ENCODE measurements at places on chromosomes 7 and 10.

DNA sequence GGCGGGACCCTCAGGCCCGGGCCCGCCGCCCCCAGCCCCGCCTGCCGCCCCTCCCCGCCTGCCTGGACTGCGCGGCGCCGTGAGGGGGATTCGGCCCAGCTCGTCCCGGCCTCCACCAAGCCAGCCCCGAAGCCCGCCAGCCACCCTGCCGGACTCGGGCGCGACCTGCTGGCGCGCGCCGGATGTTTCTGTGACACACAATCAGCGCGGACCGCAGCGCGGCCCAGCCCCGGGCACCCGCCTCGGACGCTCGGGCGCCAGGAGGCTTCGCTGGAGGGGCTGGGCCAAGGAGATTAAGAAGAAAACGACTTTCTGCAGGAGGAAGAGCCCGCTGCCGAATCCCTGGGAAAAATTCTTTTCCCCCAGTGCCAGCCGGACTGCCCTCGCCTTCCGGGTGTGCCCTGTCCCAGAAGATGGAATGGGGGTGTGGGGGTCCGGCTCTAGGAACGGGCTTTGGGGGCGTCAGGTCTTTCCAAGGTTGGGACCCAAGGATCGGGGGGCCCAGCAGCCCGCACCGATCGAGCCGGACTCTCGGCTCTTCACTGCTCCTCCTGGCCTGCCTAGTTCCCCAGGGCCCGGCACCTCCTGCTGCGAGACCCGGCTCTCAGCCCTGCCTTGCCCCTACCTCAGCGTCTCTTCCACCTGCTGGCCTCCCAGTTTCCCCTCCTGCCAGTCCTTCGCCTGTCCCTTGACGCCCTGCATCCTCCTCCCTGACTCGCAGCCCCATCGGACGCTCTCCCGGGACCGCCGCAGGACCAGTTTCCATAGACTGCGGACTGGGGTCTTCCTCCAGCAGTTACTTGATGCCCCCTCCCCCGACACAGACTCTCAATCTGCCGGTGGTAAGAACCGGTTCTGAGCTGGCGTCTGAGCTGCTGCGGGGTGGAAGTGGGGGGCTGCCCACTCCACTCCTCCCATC lies 82.7 kb downstream of the PAX2 start:
- DNase-seq, result peak; percentile 7

GRCh38 chr7:101398396-101399289 lies 36.0 kb downstream of the COL26A1 start:
- DNase-seq, result no peak

GRCh38 chr10:35412003-35412723 lies 75.9 kb downstream of the CCNY start:
- DNase-seq, result no peak

DNA sequence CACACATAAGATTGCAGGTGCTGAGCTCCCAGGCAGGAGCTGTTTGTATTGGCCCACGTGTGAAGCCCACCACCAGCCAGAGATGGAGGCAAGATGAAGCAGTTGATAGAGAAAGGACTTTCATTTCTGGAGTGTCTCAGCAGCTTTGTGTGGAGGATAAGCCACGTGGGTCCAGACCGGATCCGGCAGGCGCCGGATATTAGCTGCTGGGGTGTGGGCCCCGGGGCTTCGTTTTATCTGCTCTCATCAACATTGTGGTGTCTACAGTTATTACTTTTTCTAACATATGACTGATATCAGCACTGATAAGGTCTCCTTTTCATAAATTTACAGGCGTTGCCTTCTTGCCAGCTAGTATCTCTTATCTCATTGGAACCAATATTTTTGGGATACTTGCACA lies 25.5 kb downstream of the SLC18A2 start:
- no peak for DNase-seq

DNA sequence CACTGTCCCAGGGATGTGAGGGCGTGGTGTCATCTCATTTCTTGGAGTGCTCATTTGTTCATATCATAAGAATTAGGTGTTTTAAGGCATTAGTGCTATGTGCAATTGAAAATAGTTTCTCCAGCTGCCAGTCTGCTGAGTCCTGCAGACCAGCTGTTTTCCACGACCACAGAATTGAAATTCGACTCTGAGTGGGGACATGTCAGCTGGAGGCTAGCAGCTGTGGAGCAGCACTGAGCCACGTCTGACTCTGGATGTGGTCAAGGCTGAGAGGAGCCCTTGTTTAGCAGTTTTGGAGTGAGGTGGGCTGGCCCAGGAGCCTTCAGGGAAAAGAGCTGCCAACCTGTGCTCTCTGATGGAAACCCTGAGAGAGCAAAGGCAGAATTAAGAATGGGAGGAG lies 156.3 kb upstream of the GRB10 start:
- DNase-seq, result peak; percentile 51

DNA sequence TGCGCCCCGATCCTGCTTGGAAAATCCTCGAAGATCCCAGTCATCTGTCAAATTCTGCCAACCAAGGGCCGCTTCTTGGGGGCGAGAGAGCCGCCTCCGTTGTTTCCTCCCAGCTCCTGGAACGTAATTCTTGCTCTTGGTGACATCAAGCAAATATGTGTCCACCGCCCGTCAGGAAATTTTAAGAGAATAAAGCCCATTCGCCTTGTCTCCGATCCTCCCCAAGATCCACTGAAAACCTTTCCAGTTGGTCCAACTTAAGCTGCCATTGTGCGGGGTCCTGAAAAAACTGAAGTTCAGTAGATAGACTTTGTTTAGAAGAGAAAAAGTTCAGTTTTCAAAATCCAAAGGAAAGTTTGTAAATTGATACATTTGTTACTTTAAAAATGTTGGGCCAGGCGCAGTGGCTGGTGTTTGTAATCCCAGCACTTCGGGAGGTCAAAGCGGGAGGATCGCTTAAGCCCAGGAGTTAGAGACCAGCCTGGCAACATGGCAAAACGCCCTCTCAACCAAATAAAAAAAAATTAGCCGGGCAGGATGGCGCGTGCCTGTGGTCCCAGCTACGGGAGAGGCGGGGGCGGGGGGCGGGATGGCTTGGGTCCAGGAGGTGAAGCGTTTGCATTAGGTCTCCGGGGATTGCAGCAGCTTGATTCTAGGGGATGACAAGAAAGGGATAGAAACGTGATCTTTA lies 1.0 kb upstream of the ZNF800 start:
- peak; percentile 32 for DNase-seq

GRCh38 chr7:85342781-85343180 lies 155.9 kb upstream of the SEMA3D start:
- no peak for DNase-seq

- DNase-seq, result no peak
Measured at GRCh38 chr7:148921806-148922205, 37.7 kb upstream of the EZH2 start.

GRCh38 chr7:43443381-43443780 lies 139.5 kb upstream of the STK17A start:
- DNase-seq, result no peak

GRCh38 chr10:33706191-33706590 lies 371.7 kb upstream of the NRP1 start:
- DNase-seq, result peak; percentile 80

DNA sequence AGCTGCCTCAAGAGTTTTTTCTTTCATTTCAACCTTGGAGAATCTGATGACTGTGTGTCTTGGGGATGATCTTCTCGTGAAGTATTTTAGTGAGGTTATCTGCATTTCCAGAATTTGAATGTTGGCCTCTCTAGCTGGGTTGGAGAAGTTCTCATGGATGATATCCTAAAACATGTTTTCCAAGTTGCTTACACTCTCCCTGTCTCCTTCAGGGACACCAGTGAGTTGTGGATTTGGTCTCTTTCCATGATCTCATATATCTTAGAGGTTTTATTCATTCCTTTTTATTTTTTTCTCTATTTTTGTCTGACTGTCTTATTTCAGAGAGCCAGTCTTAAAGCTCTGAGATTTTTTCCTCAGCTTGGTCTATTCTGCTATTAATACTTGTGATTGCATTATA lies 282.3 kb upstream of the CSTF2T start:
- DNase-seq, result no peak

DNA sequence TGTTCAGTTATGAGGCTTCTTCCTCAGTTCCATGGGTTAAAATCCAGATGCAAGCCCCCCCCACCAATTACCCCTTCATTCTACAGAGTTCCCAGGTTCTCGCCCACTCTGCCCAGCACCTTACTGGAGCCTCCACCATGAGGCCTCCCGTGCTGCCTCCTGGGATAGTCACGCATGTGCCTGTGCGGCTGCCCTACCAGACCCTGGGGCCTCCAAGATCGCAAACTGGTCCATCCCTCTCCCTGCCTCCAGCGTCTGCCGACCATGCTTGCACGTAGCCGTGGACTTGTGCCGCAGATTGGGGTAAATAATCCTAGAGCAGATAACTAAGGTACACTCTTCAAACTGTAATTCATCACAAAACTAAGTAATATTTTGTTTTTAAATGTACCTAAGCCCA lies 611.2 kb downstream of the PTPRN2 start:
- no peak for DNase-seq
